Stimulated activated CD4-positive, alpha-beta T cell treated with anti-CD3 and anti-CD28 coated beads, TNF-alpha, amount 100 ng/mL, for 48 hours (primary cell): ENCODE measurements at places on chromosomes 1 and 21.

DNA sequence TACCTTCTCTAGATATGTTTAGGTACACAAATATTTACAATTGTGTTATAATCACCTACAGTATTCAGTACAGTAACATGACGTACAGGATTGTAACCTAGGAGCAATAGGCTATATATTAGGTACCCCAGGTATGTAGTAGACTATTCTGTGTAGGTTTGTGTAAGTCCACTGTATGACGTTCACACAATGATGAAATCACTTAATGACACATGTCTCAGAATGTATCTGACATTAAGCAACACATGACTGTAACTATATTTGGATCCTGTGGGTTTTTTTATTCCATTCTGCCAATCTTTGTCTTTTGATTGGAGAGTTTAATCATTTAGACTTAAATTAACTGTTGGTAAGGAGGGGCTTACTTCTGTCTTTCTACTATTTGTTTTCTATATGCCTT lies 52.1 kb downstream of the STYXL2 start:
- DNase-seq, result no peak

DNA sequence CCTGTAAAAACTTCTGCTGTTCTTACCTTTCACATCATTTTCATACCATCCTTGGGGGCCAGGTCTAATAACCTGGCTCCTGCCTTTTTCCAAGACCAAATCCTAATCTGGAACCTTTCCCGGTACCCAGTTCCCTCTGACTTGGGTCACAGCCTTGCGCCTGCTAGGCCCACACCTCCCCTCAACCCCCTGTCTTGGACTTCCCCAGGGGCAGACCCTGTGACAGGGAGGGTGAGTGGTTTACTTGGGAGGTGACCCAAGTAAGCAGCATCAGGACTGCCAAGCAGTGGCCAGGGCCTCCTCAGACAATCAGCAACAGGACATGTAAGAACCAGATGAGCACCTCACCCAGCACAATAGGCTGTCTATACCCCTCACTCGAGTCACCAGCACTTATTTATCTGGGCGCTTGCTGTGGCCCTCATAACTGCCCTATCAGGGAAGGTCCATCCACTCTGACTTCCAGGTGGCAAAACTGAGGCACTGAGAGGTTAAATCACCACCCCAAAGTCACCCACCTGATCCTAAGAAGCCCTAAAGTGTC lies 124.7 kb downstream of the MATN1 start:
- no peak for DNase-seq

DNA sequence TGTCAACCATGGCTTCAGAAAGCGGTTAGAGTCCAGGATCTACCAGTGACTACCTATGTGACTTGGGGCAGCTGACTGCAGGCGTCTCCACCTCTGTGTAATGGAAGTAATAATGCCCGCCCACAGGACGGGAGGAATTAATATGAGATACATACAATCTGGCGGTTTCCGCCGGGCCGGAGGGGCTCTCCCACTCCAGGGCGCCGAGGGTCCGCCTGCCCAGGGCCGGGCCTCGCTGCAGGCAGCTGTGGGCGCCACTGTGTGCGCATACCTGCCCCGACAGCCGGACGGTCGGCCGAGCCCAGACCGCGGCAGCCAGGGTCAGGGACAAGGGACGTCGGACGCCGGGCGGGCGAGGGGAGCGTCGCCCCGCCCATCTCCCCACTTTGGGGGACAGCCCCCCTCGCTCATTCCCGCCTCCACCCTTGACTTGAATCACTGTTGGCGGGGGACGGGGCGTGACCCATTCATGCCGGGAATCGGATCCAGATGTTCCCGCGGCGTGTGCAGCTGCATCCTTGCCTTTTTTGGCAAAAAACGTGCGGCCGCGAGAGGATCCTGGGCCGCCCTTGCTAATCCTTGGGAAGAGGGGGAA lies 6.0 kb upstream of the SF3A3 start:
- no peak for DNase-seq

- no peak for DNase-seq
These were observed 257.2 kb downstream of the NPHP4 start for GRCh38 chr1:5734996-5735395.

DNA sequence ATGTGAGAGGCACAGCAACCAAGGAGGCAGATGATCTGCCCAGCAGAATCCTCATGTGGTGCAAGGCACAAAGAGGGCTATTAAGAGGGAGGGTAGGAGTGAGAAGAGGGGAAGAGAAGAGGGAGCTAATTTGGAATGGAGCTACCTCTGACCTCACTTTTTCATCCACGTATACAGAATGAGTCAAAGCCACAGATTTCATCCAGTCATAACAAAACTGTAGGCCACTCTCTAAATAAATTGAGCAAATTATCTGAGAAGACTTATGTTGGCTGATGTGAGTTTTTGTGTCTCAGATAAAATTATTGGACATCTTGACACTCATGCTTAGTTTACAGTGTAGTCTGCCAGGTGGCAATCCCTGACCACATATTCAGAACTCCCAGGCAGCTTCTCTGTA lies 325.6 kb downstream of the TTLL7 start:
- DNase-seq, result no peak

GRCh38 chr1:45822644-45823043 lies 19.2 kb downstream of the MAST2 start:
- no peak for DNase-seq

DNA sequence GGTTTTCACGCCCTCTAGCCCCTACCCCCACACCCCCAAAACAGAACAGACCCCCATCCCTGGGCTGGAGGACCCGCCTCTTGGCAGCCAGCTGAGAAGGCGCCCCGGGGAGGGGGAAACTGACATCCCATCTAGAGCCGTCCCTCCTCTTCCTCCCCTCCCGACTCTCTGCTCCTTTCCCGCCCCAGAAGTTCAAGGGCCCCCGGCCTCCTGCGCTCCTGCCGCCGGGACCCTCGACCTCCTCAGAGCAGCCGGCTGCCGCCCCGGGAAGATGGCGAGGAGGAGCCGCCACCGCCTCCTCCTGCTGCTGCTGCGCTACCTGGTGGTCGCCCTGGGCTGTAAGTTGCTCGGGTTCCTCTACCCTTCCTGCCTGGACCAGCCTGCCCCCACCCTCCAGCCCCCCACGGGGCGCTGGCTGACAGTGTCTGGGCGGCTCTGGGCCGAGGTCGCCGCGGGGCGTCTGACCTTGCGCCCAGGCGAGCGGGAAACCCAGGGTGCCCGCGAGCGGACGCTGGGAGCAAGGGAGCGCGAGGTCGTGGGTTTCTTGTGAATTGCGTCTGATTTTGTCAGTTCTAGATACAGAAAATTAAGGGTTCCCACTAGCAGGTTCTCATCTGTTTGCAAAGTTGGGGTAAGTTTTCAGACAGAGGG lies 618 bp downstream of the JAM2 start:
- DNase-seq, result no peak

DNA sequence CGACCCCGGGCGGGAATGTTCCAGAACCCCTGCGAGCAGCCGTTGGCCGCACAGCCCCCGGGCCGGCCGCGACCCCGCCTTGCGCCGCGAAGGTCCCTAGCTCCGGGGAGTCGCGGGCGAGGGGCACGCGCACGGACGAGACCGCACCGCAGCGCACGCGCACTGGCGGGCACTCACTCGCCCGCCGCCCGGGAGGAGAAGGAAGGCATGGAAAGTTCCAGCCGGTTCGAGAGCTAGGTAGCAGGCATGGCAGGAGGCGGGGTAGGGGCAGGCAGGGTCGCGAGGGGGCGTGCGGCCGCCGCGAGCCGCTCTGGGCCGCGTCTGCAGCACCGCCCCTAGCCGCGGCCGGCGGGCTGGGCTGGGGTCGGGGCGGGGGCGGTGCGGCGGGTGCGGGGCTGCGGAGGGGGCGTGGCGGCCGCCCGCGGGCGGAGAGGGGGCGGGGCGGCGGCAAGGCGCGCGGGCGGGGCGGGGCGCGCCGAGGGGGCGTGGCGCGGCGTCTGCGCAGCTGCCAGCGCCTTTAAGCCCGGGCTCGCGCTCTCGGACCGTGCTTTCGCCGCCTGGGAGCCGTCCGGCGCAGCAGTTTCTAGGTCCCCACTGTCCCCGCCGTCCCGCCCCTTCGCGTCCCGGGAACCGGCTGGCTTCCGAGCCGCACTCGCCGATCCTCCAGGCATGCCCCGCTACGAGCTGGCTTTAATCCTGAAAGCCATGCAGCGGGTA lies at the start of the genes MRPS6 and SLC5A3:
TSS of gene MRPS6 (plus strand) at position 547 of the 717 bp plus-strand sequence. CDS start at position 670, 123 bp downstream.
TSS of gene SLC5A3 (plus strand) at position 547 of the 717 bp plus-strand sequence. CDS start 21,621 bp downstream, outside the sequence.
- DNase-seq, result peak; percentile 73

DNA sequence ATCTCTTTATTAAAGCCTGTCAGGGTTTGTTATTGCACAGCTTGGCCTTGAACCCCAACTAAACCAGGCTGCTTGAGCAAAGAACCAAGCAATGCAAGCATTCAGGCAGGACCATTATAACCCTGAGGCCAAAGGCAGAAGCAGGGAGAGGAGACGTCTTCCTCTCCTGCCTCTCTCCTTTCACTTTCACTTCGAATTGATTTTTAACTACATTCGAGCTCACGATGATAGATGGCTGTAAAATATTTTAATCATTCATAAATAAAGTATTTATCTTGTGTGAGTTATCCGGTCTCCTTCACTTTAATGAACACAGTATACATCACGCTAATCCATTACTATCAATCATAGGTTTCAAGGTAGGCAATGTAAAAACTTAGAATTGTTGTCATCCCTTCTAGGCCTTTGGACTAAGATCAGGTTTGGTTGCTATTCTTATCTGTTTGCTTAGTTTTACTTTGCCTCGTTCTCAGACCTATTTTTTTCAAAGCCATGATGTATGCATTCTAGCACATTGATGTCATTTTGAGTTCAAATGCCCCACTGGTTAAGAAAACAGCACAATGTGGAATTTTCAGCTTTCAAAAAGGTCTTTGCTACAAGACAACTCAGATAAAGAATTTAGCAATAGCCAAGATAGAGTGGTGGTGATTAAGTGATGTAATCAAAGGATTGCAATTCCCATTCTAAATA lies 480.2 kb upstream of the RUNX1 start:
- DNase-seq, result no peak

DNA sequence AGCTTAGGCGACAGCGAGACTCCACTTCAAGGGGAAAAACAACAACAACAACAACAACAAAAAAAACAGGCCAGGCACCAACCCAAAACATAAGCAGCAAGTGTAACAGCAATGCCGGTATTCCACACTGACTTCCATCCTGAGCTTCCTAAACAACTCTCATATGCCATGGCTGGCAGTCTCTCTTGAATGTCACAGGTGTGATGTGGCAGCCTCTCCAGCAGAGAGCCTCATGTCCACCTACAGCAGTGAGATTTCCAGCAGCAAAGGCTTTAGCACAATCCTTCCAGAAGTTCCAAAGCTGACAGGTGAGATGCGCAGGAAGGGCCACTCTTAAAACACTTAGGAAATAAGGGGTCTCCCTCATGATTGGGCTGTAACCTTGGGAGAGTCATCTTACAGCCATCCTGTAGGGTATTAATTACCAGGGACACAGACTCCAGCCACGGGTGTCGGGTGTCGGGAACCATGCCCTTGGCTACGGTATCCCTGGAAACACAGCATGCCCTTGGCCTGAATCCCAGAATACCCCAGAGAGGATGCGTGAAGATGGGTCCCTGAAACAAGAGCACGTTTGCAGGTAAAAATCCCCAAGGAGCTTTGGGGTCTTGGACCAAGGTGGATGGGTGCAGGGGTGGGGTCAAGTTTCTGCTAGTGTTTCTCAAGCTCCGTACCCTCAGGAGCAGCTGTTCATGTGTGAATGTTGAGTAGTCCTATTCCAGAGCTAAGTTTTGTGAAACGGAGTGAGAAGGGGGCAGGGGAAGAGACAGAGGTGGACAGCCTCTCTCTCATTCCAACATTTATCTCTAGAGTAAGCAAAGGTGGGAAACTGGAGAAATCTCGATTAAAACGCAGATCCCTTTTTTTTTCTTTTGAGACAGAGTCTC lies 31.4 kb downstream of the CLSTN1 start:
- no peak for DNase-seq

- DNase-seq, result no peak
These were observed 23.1 kb upstream of the SLC27A3 start for GRCh38 chr1:153752072-153752471.

DNA sequence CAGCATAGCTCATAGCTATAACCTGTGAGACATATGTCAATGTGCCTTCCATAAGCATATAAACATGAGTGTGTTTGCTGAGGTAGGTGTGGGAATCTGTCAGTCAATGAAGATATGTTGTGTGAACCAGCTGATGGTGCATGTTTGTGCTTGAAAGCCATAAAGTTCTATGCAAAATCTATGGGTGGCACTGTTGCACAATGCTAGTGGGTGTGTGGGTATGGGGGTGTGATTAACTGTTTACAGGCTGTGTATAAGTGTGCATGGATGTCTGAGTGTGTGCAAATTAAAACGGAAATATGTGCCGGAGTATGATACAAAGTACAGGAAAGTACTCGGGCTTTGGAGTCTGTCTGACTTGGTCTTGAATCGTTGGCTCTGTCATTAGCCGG lies 1.0 kb upstream of the ATP2B4 start:
- no peak for DNase-seq

- DNase-seq, result peak; percentile 90
These were observed at the start of gene MACO1 for GRCh38 chr1:25430073-25430966. Gene MACO1, plus strand, starts transcription at chr1:25430897. Its CDS starts 202 bp downstream, at chr1:25431099.

DNA sequence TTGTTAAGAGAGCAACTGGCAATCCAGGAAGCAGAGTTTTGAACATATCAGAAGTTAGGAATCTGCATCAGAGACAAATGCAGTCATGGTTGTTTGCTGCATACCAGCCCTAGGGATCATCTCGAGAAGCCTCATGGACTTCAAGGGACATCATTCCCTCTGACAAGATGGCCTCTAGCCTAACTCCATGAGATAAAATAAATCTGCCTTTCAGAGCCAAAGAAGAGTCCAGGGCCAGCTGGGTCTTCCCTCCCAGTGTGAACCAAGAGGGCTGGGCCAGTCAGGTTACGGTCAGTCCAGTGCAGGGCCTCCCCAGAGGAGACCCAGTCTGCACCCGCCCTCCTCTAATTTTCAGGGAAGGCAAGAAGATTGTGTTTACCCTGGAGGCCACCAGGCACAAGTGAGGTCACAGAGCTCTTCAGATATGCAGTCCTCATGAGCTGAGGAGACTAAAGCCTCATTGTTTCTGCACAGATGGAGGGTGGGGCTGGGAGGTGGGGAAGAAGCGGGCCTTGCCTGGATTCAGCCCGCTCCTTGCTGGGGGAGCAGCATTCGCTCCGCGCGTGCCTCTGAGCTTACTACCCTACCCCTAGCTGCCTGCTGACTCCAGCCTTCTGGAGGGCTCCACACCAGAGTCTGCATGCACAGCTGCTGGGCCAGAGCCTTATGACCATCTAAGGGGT lies 52.8 kb downstream of the CAPN2 start:
- DNase-seq, result no peak

- no peak for DNase-seq
These were observed 94.8 kb downstream of the OMA1 start for GRCh38 chr1:58451560-58452191.

DNA sequence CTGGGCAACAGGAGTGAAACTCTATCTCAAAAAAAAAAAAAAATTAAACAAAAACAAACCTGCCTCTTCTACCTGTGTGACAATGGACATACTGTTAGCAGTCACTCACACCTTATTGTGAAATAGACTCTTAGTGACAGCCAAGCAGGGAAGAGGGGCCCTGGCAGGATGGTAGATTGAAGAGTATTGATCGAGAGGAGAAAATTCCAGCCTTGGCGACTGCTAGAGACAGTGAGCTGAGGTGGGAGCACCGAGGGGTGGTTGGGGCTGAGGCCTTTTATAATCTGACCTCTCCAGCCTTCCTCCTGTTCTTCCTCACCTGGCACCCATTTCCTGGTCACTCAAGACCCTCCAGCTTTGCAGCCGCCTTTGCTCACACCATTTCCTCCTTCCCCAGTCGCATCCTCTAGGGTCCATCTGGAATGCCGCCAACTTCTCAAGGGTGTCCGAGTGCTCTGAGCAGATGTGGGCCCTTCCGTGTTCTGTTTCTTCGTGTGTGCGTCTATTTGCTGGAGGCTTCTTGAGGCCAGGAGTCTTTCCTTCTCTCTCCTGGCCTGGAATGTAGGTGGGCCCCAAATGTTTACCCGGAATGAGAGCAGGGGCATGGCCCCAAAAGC lies 196.9 kb upstream of the TMEM51 start:
- DNase-seq, result no peak
